B cell (primary cell): ENCODE measurements at places on chromosomes 16 and 17. TPM values are rescaled to one million over a fixed set of nuclear protein-coding genes. Genes with fewer than 3 reads are reported as not detected.

DNA sequence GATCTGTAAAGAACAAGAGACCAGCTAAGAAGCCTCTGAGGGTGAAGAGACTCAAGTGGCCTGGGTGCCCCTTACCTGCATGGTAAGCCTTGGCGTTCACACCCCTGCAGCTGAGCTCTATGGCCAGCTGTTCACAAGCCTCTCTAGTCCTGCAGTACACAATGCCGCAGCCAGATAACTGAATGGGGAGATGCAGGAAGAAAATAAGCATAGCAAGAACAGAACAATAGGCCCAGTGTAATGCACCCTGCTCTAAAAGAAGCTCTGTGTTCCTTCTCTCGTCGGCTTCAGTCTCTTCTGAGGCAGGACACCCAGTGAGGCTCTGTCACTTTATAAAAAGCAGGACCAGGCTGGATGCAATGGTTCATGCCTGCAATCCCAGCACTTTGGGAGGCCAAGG lies 5.4 kb downstream of the RECQL5 start:
- DNase-seq: no peak
- H3K4me1 ChIP-seq: peaks cover 32% of the 10 kb centered on the region
- no peak overlapping the region for H3K4me3 ChIP-seq
- H3K27me3 ChIP-seq: no peaks in the 10 kb centered on the region

GRCh38 chr17:2089021-2089422 lies 34.1 kb downstream of the HIC1 start:
- H3K36me3 ChIP-seq: peaks cover 5% of the 10 kb centered on the region
- peak overlapping the region; percentile 80 for H3K27ac ChIP-seq
- DNase-seq: no peak
- peak overlapping the region; percentile 58 for H3K4me3 ChIP-seq
- H3K27me3 ChIP-seq: no peaks in the 10 kb centered on the region
- peaks cover 45% of the 10 kb centered on the region for H3K4me1 ChIP-seq

Gene ZMYND15
- 2.1 and 2.5 TPM in 2 replicates for total RNA-seq

GRCh38 chr16:67397036-67397801 lies 3.9 kb upstream of the TPPP3 start:
- no peak overlapping the region for H3K27ac ChIP-seq
- no peaks in the 10 kb centered on the region for H3K36me3 ChIP-seq
- no peaks in the 10 kb centered on the region for H3K27me3 ChIP-seq

- H3K36me3 ChIP-seq: no peaks in the 10 kb centered on the region
- DNase-seq: no peak
- H3K27ac ChIP-seq: no peak overlapping the region
- H3K4me3 ChIP-seq: no peak overlapping the region
- peaks cover 24% of the 10 kb centered on the region for H3K4me1 ChIP-seq
These were observed 6.7 kb downstream of the TSPOAP1 start for GRCh38 chr17:58321571-58322525.

Gene ZG16
- not detected in 2 replicates for total RNA-seq

DNA sequence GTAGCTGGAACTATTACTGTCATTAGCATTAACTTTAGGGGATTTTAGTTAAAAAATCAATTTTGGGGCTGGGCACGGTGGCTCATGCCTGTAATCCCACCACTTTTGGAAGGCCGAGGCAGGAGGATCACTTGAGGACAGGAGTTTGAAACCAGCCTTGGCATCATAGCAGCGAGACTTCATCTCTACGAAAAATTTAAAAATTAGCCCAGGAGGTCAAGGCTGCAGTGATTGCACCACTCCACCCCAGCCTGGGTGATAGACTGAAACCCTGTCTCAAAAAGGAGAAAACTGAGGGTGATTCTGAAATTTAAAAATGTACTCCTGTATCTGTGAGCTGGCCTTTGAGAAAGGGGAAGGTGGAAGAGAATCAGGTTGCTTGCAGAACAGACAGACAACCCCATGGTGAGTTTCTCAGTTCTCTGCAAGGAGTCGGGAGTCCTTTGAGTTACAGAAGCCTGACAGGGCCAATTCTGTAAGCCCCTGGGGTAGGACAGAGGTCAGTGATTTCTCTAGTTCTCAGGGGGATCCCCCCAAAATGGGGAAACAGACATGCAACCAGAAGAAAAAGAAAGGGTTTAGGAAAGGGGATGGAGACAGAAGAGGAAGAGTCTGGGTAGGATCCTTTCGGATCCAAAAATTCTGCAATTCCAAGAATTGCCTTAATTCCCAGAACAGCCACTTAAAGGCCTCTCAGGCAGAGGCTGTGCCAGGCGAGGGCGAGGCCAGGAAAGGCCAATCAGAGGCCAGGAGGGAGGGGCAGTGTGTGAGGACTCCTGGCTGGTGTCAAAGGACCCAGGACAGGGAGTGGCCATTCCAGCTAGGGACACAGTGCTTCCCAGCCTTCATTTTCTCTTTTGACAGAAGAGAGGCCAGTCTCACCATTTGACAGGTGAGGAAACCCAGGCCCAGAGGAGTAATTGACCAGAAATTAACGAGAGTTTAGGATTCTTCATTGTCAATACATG lies 6.7 kb downstream of the NUPR1 start:
- H3K27me3 ChIP-seq: no peaks in the 10 kb centered on the region
- H3K27ac ChIP-seq: no peak overlapping the region
- no peak for DNase-seq
- H3K4me1 ChIP-seq: no peaks in the 10 kb centered on the region
- H3K4me3 ChIP-seq: no peak overlapping the region

- H3K27ac ChIP-seq: peak overlapping the region; percentile 19
- no peak overlapping the region for H3K4me3 ChIP-seq
- H3K4me1 ChIP-seq: peaks cover 71% of the 10 kb centered on the region
- no peak for DNase-seq
- H3K27me3 ChIP-seq: no peaks in the 10 kb centered on the region
These were observed 1.9 kb downstream of the RUNDC1 start for GRCh38 chr17:42982266-42982665.

GRCh38 chr16:88705801-88706228 lies 393 bp downstream of the RNF166 start:
- peaks cover 59% of the 10 kb centered on the region for H3K4me1 ChIP-seq
- H3K36me3 ChIP-seq: peaks cover 5% of the 10 kb centered on the region
- H3K27me3 ChIP-seq: no peaks in the 10 kb centered on the region

DNA sequence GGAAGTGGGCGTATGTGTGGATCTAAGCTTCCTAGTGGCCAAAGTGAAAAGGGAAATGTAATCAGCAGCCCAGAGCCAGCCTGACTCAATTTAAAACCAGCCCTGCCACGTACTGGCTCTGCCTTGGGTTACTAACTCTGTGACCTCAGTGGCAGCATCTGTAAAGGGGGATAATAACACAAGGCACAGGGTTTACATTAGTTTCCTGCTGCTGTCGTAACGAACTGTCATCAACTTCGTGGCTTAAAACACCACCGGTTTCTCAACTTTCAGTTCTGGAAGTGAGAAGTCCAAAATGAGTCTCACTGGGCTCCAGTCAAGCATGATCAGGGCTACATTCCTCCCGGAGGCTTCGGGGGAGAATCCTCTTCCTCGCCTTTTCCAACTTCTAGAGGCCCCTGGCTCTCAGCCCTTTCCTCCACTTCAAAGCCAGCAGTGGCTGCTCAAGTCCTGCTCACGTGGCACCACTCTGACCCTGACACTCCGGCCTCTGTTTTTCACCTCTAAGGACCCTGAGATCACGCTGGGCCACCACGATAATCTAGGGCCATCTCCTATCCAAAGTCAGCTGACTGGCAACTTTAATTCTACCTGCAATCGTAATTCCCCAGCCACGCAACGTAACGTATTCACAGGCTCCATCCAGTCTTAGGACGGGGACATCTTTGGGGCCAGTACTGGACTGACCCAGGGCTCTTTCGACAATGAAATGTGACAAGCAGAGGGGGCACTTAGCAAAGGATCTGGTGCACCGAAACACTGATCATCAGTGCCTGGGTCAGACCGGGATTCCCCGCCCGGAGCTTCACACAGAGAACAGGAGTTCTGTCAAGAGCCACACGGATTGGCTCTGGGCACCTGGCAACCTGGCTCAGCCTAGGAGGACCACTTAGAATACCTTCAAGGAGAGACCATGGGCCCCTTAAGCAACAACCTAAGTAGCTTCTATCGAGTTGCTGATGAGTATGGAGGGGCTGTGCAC lies 14.5 kb downstream of the TMC6 start:
- no peaks in the 10 kb centered on the region for H3K27me3 ChIP-seq
- no peak overlapping the region for H3K4me3 ChIP-seq
- peak overlapping the region; percentile 43 for H3K27ac ChIP-seq
- H3K36me3 ChIP-seq: no peaks in the 10 kb centered on the region
- DNase-seq: peak; percentile 42
- peaks cover 22% of the 10 kb centered on the region for H3K4me1 ChIP-seq

GRCh38 chr17:70313086-70313852 lies 143.9 kb downstream of the KCNJ2 start:
- no peak overlapping the region for H3K4me3 ChIP-seq
- H3K36me3 ChIP-seq: no peaks in the 10 kb centered on the region
- H3K4me1 ChIP-seq: no peaks in the 10 kb centered on the region
- no peaks in the 10 kb centered on the region for H3K27me3 ChIP-seq

Gene ETV4
- total RNA-seq: not detected in 2 replicates

DNA sequence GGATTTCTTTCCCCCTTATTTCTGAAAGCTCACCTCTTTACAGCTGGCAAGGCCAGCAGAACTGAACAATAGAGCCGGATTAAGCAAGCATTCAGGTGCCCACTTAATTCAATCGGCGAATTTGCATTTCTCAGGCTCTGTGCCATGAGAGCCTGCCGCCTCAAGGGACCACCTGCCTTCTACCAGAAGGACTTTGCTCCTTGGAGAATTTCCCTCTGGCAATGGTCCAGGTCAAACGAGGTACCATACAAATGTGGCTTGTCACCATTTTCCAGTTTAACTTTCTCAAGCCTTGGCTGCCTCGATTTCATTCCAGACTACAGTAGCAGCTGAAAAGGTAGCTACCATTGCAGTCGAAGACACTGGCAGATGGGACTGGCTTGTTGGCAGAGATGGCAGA lies 534.0 kb downstream of the MAF start:
- no peak for DNase-seq
- no peaks in the 10 kb centered on the region for H3K27me3 ChIP-seq
- no peak overlapping the region for H3K4me3 ChIP-seq
- no peak overlapping the region for H3K27ac ChIP-seq
- H3K36me3 ChIP-seq: no peaks in the 10 kb centered on the region
- no peaks in the 10 kb centered on the region for H3K4me1 ChIP-seq

GRCh38 chr16:22373662-22374310 lies 633 bp downstream of the CDR2 start:
- H3K4me1 ChIP-seq: peaks cover 14% of the 10 kb centered on the region
- H3K36me3 ChIP-seq: no peaks in the 10 kb centered on the region
- peak overlapping the region; percentile 54 for H3K27ac ChIP-seq
- no peak for DNase-seq
- H3K4me3 ChIP-seq: peak overlapping the region; percentile 87

- no peak overlapping the region for H3K4me3 ChIP-seq
- H3K27me3 ChIP-seq: no peaks in the 10 kb centered on the region
- H3K4me1 ChIP-seq: peaks cover 9% of the 10 kb centered on the region
- H3K36me3 ChIP-seq: peaks cover 17% of the 10 kb centered on the region
- peak; percentile 23 for DNase-seq
These were observed 54.3 kb upstream of the SREBF1 start for GRCh38 chr17:17890773-17891759.

DNA sequence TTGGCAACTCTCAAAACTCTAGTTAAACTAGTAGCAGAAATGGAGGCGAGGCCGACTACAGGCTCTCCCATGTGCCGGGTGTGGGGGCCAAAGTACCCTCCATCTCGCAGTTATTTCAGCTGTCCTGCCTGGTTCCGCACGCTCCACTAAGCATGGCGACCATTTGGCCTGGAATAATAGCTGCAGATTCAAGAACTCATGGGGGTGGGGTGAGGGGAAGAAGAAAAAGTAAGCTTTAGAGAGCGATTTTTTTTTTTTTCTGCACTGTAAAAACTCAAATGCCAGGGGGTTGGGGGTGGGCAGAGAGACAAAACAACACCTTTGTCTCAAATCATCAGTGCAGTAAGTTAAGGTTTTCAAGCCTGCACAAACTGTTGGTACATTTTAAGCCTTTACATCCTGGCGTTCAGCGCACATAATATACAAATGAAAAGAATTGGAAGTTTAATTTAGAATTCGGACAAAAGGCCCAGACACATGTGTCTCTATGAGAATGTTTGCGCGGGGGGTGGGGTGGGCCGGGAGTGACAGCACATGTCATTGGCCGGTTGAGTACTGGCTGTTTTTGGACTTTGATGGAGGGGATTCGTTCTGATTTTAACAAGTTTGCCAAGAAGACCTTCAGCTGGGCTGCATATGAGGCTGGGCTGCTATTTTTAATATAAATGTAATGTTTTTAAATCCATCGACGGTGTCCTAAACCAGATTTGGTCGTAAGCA lies 694.7 kb upstream of the SALL1 start:
- H3K36me3 ChIP-seq: no peaks in the 10 kb centered on the region
- H3K4me1 ChIP-seq: no peaks in the 10 kb centered on the region
- no peak overlapping the region for H3K27ac ChIP-seq
- no peaks in the 10 kb centered on the region for H3K27me3 ChIP-seq
- H3K4me3 ChIP-seq: no peak overlapping the region

DNA sequence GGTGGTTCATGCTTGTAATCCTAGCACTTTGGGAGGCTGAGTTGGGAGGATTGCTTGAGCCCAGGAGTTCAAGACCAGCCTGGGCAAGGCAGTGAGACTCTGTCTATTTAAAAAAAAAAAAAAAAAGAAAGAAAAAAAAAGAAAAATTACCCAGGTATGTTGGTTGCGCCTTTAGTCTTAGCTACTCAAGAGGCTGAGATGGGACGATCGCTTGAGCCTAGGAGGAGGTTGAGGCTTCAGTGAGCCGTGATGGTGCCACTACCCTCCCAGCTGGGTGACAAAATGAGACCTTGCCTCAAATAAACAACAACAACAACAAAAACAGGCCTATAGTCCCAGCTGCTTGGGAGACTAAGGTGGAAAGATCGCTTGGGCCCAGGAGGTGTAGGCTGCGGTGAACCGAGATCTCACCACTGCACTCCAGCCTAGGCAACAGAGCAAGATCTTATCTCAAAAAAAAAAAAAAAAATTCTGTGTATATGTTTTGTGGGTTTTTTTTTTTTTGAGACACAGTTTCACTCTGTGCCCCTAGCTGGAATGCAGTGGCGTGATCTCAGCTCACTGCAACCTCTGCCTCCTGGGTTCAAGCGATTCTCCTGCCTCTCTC lies 12.5 kb upstream of the ANKRD40CL start:
- peaks cover 3% of the 10 kb centered on the region for H3K27me3 ChIP-seq
- no peak for DNase-seq
- H3K27ac ChIP-seq: no peak overlapping the region
- H3K4me1 ChIP-seq: peaks cover 5% of the 10 kb centered on the region
- no peak overlapping the region for H3K4me3 ChIP-seq

Gene OR1F1
- not detected in 2 replicates for total RNA-seq

DNA sequence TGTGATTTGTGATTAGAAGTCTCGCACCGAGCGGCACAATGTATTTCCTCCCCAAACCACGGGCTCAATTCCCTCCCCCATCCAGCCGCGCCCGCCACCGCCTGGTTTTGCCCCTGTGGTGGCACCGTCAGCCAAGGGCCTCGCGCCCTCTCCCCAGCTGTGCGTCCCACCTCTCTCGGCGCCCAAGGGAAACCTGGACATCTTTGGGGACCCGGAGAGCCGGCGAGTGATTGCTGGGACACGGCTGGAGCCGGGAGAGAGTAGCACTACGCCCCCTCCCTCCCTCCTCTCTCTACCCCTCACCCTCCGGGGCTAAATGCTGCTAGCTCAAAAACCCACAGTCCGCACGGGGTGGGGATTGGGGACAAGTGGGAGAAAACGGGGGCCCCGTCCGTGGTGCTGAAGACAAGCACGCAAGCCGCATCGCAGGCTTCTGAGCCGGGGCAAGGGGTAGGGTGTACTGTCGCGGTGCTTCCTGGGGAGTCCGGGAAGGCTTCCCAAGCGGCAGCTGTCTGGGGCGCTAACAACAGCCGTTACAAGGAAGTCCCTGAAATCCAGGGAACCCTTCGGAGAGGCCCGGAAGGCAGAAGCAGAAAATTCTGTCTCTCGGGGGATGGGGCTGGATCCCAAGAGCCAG lies 1.4 kb downstream of the CBLN1 start:
- H3K27ac ChIP-seq: no peak overlapping the region
- no peaks in the 10 kb centered on the region for H3K36me3 ChIP-seq
- no peak for DNase-seq
- H3K27me3 ChIP-seq: peaks cover 19% of the 10 kb centered on the region
- peaks cover 6% of the 10 kb centered on the region for H3K4me1 ChIP-seq

Gene WSCD1
- not detected in 2 replicates for total RNA-seq
